ENCODE measurements at places on chromosomes 12 and 14.

DNA sequence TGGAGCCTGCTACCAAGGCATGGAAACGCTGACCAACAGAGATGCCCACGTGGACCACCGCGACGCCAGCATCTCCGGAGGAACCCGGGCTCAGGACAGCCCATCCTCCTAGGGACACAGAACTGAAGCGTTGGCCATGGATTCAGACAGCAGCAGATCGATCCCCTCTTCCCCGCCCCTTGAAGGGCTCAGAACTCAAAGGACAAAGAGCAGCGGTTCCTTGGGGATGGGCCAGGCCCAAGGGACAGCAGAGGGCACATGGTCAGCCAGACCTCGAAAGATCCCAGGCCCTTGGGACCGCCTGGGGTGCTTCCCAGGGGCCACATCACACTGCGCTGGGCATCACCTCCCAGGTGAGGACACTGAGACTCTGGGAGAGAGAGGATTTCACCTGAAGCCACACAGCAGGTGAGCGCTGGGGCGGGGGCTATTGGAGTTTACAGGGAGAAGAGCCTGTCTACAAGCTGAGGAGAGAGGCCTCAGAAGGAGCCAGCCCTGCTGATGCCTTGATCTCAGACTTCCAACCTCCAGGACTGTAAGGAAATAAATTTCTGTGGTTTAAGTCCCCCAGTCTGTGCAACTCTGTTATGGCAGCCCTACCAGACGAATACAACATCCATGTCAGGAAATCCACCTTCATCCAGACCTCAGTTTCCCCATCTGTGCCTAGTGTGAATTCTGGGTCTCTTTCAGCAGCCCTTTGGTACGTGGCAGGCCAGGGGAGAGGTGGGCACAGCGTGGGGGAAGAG, 49.4 kb downstream of the CCNK start:
- no peak for DNase-seq

GRCh38 chr12:51625370-51625769, 34.3 kb downstream of the SCN8A start:
- no peak for DNase-seq

DNA sequence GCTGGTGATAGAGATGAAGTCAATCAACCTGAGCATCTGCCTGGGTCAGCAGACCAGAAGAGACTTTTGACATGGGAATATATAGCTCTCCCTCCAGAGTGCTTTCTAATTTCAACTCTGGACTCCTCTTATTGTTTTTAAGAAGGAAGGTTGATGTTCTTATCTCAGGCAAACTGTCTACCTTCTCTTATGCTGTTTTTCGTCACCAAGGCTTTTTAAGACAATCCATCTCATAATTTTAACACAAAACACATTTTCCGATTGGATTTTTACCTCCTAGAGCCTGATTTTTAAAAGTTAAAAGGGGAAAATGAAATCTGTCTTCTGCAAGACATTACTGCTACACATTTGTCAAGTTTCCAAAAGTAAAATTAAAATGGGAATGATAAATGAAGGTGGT, 368.7 kb upstream of the MIS18BP1 start:
- no peak for DNase-seq

DNA sequence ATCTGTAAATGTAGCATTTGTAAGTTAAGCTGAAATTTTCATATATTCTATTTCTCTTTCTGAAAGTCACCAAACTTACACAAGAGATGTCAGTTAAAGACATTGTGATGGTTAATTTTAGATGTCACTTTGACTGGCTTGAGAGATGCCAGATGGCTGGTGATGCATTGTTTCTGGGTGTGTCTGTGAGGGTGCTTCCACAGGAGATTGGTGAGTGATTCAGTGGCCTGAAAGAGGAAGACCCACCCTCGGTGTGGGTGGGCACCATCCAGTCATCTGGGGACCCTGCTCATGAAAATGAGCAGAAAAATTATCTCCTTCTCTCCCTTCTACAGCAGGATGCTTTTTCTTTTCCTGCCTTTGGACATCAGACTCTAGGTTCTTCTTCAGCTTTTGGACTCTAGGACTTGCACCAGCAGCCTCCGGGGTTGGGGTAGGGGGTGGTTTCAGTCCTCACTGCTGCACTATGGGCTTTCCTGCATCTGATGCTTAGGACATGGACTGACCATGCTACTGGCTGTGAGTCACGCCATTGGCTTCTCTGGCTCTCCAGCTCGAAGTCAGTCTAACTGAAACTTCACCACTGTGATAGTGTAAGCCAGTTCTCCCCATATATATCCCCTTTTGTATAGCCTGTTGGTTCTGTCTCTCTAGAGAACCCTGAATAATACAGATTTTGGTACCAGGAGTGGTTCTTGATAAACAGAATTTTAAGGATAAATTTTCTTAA, 20.9 kb downstream of the PDE6H start:
- DNase-seq, result no peak

DNA sequence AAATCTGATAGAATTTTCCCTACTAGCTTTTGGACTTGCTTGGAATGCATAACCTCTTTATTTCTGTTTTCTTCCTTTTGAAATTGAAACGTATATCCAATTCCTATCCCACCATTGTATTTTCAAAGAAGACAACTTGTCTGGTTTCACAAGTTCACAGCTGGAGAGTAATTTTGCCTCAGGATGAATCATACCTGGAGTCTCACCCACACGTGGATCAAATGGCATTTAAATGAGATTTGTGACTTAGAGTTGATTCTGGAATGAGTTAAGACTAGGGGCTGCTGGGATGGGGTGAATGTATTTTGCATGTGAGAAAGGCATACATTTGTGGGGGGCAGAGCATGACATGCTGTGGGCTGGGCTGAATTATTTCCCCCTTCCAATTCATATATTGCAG, 516.5 kb upstream of the MGAT4C start:
- DNase-seq, result no peak

GRCh38 chr12:42582050-42582449, 7.5 kb downstream of the PRICKLE1 start:
- no peak for DNase-seq

DNA sequence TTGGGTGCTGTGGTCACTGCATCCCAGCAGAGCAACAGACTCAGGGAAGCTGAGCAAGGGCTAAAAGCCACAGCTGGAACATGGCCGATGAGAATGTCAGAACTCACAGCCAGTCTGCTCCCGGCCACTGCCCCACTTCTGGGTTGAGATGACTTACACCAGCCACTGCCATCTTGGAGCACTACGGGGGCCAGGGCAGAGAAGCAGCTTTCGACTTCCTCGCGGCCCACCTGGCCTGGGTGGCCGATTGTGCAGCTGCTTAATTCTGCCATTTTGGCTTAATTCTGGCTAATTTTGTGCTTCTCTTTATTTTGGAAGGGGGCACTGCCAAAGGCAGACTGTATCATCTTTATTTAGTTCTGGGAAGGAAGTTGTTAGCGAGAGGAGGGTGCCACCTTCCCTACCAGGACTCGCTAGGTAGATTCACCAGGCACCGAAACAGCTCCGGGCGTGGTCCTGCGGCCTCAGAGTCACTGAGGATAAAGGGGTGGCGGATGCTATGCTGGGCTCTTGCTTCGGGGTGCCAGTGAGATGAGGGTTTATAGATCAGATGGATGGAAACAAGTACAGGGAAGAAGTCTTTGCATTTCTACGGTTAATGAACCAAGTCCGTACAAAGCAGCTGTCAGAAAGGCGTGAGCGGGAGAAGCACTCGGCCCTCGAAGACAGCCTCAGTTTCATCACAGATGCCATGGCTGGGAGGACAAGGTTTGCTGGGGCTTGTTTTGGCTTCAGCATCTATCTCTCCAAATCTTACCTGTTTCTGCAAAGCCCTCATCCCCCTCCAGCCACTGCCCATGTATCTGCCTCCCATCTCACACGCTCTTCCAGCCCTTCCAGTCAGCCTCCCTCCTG, 147.8 kb downstream of the PIWIL1 start:
- no peak for DNase-seq

DNA sequence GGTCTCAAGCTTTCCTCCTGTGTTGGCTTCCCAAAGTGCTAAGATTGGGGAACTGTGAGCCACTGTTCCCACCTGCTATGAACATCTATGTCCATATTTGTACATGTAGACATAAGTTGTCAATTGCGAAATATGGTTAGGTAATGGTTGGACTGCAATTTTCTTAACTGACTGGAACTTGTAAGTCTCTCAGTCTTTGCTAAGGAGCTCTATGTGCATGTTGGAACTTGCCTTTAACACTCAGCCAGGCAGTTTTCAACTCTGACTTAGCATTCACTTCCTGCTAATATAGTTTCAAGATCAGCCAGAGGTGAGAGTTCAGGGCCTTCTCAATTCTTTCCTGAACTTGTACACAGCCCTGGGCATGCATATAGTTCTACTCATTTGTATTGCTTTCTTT, 44.5 kb upstream of the EEA1 start:
- DNase-seq, result no peak

DNA sequence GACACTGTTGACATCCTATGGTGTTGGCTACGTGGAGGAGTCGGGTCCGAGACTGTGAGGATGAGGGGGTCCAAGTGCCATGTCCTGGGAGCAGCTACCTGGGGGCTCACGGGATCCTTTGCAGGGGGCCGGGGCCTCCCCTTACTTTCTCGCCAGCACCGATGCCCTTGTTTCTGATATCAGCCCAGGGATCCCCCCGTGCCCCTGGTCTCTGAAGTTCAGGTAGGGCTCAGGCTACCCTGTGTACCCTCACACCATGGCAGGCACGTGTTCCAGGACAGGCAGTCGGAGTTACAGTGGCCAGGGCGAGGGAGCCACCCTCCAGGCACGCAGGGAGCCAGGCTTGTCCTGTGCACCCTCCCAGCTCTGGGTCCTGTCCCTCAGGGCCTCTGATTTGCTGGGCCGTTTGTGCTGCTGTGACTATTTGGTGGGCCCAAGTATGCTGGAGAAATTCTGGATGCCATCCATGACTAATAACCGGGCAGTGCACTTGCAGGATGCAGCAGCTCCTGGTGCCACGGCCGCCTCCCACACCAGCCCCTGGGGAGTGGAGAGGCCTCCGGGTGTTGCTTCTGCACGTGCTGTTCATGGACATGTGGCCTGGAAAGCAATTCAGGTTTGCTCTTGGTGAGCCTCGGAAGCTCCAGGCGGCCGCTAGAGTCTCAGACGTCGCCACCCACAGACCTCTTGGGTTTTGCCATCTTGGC, 93.1 kb upstream of the SFSWAP start:
- no peak for DNase-seq

- no peak for DNase-seq
These were observed 179.8 kb downstream of the DPF3 start for GRCh38 chr14:72714094-72714493.

DNA sequence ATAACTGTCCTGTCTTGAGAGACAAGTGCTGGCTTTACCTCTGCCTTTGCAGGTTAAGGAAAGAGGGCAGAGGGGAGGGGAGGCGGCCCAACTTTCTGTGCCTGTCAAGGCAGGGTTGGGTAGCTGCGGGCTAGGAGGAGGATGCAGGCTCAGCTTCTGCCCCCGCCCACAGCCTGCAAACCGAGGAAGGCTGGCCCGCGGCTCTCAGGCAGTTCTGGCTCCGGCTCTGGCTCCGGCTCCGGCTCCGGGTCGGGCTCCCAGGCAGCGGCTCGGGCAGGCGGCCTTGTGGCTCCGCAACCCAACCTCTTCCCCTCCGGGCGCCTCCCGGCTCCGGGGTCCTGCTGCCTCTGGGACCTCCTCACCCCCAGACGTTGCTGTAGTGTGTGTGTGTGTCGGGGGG, 92.9 kb downstream of the TMEM30B start:
- peak; percentile 76 for DNase-seq

DNA sequence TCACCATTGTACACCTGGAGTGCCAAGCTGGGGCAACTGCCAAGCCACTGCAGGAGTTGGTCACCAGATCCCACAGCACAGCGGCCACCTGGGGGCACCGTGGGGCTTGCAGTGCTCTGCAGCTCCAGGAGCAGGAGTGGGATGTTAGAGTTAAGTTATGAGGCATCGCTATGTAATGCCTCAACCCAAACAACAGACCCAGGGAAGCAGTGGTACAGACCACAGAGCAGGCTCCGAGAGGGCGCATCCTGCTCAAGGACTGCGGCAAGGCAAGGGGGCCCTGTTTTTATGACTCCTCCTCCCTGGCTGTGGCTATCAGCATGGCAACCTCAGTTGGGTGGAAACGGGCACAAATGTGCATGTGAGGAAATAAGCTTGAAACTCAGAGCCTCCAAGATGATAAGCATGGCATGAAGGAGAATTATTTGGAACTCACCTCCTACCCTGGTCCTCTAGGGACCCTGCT, 63.1 kb downstream of the ARL6IP4 start:
- DNase-seq, result peak; percentile 89

- no peak for DNase-seq
These were observed 256.3 kb upstream of the SFSWAP start for GRCh38 chr12:131454418-131455217.

DNA sequence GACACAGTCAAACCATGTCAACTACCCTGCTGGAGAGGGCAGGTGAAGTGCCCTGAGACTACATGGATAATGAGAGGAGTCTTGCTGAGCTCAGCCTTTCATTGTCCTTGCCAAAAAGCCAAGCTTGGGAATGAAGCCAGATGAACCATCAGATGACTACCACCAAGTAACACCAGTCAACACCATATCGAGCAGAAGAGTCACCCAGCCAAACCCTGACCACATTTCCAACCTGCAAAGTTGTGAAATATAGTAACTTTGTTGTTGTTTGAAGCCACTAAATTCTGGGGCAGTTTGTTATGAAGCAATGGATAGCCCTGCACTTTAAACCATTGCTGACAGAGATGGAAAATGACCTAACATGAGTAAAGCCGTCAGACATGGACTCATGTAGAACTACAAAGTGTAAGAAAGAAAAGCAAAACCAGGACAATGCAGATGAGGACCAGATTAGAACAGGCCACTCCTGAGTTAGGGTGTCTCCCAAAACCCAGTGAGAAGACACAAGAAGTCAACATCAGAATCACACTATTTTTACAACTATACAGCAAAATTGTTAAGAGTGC, 12.5 kb upstream of the CRADD start:
- no peak for DNase-seq

DNA sequence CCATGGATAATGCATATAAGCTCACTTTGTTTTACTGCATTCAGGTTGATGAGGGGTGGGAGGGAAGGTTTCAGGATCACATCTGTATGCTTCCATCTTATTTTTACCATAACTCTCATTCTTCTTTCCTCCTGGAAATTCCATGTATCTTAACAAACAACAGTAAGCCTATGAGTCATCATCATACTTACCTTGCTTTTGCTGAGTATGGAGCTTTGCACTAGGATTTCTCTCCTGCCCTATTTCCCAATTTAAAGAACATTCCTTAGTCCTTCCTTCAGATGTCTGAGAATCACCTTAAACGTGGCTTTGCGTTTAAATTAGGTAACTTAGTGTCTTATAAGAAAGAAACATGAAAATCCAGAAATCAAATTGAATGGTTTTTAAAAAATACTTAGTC, 1.6 kb upstream of the CLEC14A start:
- no peak for DNase-seq

- DNase-seq, result no peak
These were observed 75.7 kb downstream of the DIP2B start for GRCh38 chr12:50580436-50580835.

GRCh38 chr14:71488703-71489191, 443.5 kb upstream of the RGS6 start:
- DNase-seq, result no peak

- no peak for DNase-seq
These were observed 22.2 kb upstream of the GPR132 start for GRCh38 chr14:105087308-105087962.

All from coronary artery (tissue), 2 donors.